Renal cortical epithelial cell (primary cell): ENCODE measurements at places on chromosomes 16 and 17. TPM values are rescaled to one million over a fixed set of nuclear protein-coding genes. Genes with fewer than 3 reads are reported as not detected.

Gene HSF4
- 5.7 and 12.5 TPM in 2 replicates for total RNA-seq

Gene RASD1
- total RNA-seq = 16.1 and 154 TPM in 2 replicates

Gene EFCAB5
- 4.7 TPM in 2 replicates for total RNA-seq

Gene KRT16
- 0.70 and 7.5 TPM in 2 replicates for total RNA-seq

Gene WFIKKN2
- total RNA-seq = not detected in 2 replicates

Gene FGF11
- 3.3 and 10.7 TPM in 2 replicates for total RNA-seq

GRCh38 chr17:33945646-33946546 is 309.2 kb upstream of the CCL2 start:
- DNase-seq = no peak

GRCh38 chr16:86814256-86814655 is 235.9 kb downstream of the FOXL1 start:
- no peak for DNase-seq

DNA sequence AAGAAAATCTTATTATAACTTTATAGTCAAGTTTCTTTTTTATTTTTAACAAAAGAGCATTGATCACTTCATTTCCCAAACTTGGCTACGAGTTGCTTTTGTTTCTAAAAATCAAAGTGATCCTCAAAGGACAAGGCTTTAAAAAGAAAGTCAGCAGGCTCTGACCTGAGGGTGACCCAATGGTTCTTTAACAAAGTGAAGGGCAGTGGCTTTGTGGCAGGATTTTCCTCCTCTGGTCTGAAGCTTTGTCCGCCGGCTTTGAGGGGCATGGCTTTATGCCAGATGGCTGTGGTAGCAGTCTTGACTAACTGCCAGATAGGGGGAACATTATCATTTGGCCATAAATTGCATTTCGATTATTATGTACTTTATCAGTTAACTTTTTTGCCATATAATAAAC is 28.5 kb downstream of the IQCK start:
- DNase-seq = no peak

DNA sequence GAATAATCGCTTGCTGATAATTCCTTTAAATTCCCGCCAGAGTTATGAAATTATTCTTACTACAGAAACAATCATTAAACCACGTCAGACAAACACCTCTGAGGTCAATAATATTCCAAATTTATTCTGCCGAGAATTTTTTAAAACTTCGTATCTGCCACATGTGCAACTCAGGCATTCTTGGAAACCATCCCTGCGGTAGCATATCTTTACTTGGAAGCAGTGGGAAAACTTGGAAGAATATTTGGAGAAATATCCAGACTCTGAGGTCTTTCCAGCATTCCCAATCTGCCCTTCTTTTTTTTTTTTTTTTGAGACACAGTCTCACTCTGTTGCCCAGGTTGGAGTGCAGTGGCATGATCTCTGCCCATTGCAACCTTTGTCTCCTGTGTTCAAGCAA is 2.0 kb upstream of the CCL11 start:
- DNase-seq = no peak

- no peak for DNase-seq
These were observed at the start of gene FAM171A2 for GRCh38 chr17:44363613-44364159. Gene FAM171A2, minus strand, starts transcription at chr17:44363853. Its CDS starts 139 bp downstream, at chr17:44363714.

DNA sequence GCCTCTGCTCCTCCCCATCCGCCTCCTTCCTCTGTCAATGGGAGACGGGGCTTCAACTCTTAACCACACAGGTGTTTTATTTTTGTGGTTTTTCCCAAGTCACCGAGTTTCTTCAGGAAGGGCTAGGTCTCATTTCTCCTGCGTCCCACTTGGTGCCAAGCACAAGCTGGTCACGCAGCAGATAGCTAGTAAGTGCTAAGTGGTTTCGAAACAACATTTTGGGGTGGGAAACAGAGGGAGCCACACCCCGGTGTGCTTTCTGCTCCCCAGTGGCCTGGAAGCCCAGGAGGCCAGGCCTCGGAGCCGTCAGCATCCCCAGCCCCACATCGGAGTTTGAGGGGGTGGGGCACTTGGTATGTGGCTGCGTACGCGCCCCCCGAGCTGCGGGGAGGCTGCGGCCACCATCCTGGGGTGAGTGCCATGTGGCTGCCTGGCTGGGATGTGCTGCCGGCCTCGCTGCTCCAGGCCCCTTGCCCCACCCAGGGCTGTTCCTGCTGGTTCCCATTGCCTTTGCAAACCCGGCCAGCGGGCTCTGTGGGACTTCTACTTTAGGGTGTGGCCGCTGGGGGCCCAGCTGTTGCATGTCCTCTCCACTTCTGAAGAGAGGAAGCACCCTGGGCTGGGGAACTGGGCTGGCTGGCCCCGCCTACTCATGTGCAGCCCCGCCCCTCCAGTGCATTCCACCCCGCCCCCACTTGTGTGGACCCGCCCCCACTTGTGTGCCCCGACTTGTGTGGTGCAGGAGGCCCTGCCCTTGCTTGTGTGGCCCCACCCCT is 55.6 kb downstream of the BAIAP2 start:
- DNase-seq = no peak

- no peak for DNase-seq
These were observed 494.1 kb downstream of the CDH11 start for GRCh38 chr16:64627781-64628180.

DNA sequence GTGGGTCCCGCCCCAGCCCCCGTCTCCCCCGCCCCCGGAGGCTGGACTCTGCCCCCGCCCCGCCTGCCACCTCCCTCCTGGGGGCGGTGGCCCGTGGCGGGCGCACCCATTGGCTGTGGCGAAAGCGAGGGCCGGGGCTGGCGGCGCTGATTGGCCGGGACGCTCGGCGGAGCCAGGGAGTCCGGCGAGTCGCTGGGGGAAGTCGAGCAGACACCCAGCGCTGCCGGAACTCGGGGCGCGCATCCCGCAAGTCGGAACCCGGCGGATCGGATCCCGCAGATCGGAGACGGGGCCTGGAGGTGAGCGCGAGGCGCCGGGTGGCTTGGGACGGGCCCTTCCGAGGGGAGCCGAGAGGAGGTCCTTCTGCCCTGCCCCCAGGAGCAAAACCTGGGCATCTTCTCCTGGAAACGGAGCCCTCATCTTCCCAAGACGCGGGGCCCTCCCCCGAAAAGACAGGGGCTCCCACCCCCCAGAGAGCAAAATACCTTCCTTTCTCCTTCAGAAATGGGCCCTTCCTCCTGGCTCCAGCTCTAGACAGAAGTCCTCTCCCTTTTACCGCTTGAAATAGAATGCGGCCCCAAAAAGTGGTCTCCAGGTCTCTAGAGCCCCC is at the start of gene ABAT:
TSS of gene ABAT (plus strand) at position 205 of the 610 bp plus-strand sequence. CDS start 61,123 bp downstream, outside the sequence.
- DNase-seq = peak; percentile 41

- DNase-seq = peak; percentile 16
These were observed 744 bp downstream of the CMIP start for GRCh38 chr16:81445143-81445961.

DNA sequence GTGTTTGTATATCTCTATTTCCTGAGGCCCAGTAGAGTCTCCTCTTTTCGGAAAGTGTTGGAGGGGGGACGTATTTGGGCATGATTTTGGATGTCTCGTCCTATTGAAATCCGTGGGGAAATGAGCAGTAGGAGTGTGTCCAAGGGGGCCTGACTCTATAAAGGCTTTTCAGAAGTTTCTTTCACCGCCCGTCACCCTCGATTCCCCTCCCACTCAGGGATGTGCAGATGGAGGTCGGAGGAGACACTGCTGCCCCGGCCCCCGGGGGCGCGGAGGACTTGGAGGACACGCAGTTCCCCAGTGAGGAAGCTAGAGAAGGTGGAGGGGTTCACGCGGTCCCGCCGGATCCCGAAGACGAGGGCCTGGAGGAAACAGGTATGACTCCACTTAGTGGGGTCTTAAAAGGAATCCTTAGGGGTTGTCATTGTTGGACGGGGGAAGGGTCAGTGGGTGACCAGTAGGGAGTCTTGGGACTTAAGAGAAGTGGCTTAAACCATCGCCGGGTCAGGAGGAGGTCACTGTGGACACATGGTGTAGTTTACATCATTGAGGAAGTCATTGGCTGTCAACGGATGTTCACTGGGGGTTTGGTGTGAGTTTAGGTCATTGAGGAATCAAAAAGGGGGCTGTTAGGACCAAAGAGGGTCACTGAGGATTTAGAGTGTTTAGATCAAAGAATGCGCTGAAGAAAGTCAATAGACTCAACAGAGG is 424 bp downstream of the MON1B start:
- no peak for DNase-seq

DNA sequence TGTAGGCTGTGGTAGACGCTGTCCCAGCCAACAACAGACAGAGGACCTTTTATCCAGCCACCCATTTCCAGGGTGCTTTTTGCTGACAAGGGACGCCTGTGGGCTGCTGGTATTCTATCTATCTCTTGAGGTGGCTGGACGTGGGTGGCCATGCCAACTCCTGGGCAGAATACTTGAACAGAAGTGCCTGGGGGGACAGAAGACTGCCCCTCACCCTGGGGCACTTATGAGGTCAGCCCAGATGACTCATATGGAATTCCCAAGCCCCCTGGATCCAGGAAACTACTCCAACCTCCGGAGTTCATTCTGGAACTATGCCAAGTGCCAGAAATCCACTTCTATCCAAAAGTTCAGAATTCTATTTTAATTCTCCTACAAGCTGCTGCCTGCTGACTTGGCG is 61.3 kb downstream of the CDRT4 start:
- peak; percentile 24 for DNase-seq

- no peak for DNase-seq
These were observed 789 bp downstream of the ITPRIPL2 start for GRCh38 chr16:19114359-19115147.

- DNase-seq = no peak
These were observed 1.2 kb downstream of the KRTAP4-2 start for GRCh38 chr17:41176744-41177387.

DNA sequence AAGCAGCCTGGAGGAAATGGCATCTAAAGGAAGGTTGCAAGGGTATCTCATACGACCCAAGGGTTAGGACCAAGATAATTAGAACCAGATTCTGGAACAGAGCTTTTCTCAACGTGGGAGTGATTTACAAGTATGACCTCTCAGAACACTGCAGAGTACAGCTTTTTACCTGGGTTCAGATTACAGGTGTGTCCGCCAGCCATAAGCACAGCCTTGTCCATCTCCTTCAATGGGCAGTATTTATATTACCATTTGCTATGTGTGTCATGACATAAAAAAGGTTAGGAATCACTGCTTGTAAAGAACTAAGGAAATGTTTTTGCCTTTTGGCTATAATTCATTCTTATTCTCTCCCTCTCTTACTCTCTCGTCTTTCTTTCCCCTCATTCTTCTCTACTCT is 36.7 kb downstream of the MYO1D start:
- DNase-seq = no peak

- DNase-seq = no peak
These were observed 98.7 kb upstream of the CCL2 start for GRCh38 chr17:34156401-34156740.

DNA sequence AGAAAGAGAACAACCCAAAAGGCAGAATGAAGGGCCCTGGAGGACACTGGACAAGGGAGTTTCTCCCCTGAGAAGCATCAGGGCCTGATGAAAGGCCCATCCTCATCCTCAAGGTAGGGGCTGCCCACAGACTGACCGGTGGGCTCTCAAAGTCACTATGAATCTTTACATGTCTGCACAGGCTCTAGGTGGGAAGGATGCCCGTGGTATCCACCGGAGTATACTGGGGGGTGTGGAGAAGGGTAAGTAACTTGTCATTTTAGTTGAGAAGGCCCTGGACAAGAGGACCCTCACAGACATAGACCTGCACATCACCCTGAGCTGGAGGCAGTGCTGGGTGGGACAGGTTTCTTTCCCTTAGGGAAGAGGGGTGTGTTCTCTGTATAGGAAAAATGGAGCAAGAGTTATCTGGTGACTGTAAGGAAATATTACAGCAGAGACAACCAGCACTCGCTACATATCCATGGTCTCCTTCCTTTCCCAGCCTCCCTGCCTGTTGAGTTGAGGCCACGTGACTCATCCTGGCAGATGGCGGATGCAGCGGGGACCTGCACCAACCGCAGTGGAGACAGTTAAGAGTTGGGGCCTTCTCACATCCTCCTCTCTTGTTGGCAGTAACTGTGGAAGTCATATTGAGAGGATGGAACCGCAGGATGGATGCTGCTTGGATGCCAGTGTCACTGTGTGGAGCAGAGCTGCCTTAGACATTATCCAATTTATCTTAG is 45.6 kb upstream of the KCNJ12 start:
- DNase-seq = no peak

- no peak for DNase-seq
These were observed 14.0 kb downstream of the MPP3 start for GRCh38 chr17:43818966-43819365.

DNA sequence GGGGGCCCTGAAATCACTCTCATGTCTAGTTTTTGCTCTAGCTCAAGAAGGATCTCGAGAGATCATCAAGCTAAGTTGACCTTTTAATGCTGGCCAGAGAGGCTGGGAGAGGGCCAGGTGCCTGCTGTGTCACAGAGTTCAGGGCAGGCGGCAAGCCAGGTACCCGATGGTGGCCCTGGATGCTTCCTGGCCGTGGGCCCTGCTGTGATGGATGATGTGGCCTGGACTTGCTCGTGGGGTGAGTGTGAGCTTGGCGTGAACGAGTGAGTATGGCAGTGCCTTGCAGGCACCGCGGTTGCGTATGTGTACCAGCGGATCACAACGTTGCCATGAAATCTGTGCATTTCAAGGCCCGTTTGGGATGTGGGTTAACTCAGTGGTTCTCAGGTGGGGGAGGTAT is 7.4 kb downstream of the IRF8 start:
- DNase-seq = no peak

GRCh38 chr16:89905511-89906139 is 13.0 kb upstream of the MC1R start:
- DNase-seq = no peak
